Esophagus squamous epithelium (tissue), 5 donors: ENCODE measurements at places on chromosomes 12 and 14. TPM values are rescaled to one million over a fixed set of nuclear protein-coding genes. Genes with fewer than 3 reads are reported as not detected.

DNA sequence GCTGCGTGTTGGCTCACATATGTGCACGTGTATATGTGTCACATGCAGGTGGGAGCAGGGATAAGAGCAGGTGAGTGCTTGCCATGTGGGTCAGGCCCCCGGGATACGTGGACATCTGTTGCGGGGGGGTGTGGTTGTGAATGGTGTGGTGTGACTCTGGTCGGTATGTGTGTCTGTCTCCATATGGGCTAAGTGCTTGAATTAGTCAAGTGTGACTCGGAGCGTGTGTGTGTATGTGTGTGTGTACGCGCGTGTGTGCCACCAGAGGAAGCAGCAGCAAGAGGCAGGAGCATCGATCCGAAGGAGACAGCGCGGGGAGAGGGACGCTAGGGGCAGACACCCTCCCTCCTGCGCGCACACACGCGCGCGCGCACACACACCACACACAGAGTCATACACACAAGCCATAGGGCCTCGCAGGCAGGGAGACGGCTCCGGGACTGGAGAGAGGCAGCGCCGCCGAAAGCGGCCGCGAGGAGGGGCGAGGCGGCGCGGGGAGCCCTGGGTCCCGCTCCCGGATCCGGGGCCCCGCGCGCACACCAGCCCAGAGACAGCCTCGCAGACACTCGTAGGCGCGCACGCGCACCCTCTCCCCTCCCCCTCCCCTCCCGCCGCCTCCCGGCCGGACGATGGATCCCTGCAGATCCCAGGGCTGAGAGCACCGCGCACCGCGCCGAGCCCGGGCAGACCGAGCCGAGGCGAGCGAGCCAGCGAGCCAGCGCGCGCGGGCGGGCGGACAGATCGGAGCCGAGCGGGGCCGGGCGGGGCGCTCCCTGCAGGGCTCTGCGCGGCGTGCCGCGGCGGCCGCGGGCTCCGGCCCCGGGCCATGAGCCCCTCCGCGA, at the start of gene ASIC1:
ASIC1 (plus strand) TSS at position 597 of the 842 bp plus-strand sequence. CDS start 1,171 bp downstream, outside the sequence.
- peaks cover 18% of the 10 kb centered on the region for H3K4me1 ChIP-seq
- DNase-seq = no peak
- H3K27me3 ChIP-seq = no peaks in the 10 kb centered on the region

DNA sequence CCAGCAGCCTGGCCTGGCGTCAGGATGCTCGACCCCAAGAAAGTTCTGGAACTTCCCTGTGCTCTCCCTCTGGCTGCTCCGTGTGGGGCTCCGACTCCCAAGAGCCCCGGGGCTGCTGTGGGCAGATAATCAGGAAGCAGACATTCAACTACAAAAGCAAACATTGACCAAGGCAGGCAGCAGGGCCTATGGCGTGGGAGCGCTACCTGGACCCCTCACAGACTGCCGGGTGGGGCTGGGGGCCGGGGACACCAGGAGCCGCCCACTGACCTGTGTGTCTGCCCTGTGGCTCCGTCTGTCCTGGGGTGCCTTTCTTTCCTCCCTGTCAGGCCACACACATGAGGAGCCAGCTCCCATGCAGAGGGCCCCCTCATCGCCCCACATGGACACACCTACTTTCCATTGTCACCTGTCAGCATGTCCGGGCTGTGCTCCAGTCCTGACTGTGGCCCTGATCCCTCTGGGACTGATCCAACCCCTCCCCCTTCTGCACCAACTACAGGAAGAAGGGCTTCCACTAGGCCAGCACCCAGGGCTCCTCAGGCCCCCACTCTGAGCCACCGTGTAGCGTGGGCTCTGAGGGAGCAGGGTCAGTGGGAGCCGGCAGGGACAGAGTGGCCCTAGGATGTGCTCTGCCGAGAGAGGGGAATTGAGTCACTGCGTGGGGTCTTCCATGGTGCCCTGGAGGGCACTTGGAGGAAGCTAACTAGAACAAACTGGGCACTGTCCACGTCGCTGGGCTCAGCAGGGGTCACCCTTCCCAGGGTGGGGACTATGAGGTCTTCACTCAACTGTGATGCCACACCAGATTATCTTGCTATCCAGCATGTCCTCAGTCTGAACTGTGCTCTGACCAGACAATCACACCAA, 215.4 kb upstream of the C14orf180 start:
- H3K27me3 ChIP-seq = no peaks in the 10 kb centered on the region
- no peak overlapping the region for H3K27ac ChIP-seq
- no peak overlapping the region for H3K4me3 ChIP-seq
- no peaks in the 10 kb centered on the region for H3K36me3 ChIP-seq

GRCh38 chr14:94390372-94391086, 2.1 kb upstream of the SERPINA1 start:
- H3K36me3 ChIP-seq = no peaks in the 10 kb centered on the region
- peak overlapping the region; percentile 38 for H3K4me3 ChIP-seq
- peak overlapping the region; percentile 25 for H3K27ac ChIP-seq
- peaks cover 10% of the 10 kb centered on the region for H3K4me1 ChIP-seq
- no peak for DNase-seq

GRCh38 chr12:28568118-28568517, 377.9 kb downstream of the CCDC91 start:
- DNase-seq = no peak
- no peak overlapping the region for H3K4me3 ChIP-seq
- no peaks in the 10 kb centered on the region for H3K27me3 ChIP-seq
- peak overlapping the region; percentile 68 for H3K27ac ChIP-seq
- no peaks in the 10 kb centered on the region for H3K36me3 ChIP-seq

DNA sequence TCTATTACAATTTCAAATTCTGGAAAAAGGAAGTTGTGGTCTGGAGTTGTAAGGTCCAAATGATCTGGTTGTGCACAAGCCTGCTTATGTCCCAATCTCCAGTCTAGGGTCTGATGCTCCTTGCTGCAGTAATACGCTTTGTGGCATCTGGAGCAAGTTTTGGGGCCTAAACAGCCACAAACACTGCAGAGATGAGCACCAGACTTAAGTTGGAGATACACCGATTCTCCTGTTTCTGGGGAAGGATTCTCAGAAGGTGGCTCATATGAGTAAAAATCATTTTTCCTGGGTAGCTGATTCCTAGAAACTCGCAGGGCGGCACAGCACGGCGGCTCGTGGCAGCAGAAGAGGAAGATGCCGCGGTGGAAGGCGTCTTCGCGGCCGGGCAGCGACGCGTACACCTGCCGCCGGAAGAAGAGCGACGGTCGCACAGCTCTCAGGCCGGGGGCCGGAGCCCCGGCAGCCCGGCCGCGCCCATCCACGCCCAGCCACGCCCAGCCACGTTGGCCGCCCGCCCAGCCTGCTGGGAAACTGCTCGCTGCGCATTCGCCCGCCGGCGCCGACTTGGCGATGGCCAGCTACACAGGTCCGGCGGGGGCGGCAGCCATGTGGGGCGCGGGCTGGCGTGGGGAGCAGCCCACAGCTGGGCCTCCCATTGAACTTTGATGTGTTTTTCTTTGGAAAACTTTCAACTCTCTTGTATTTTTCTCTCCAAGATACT, 129.0 kb downstream of the ASCL4 start:
- H3K4me3 ChIP-seq = peak overlapping the region; percentile 10
- no peaks in the 10 kb centered on the region for H3K36me3 ChIP-seq
- H3K27me3 ChIP-seq = no peaks in the 10 kb centered on the region
- peaks cover 6% of the 10 kb centered on the region for H3K4me1 ChIP-seq
- DNase-seq = peak; percentile 1

Gene SLC5A8
- total RNA-seq = under 0.01 TPM

Gene PPP1R3E
- 2.8 TPM for total RNA-seq

Gene KRT7
- 40.6 TPM for total RNA-seq

Gene BICDL1
- total RNA-seq = 63.7 TPM

GRCh38 chr14:22781301-22781991, 15.0 kb downstream of the OXA1L start:
- H3K4me1 ChIP-seq = no peaks in the 10 kb centered on the region
- no peak overlapping the region for H3K27ac ChIP-seq
- H3K36me3 ChIP-seq = no peaks in the 10 kb centered on the region
- no peaks in the 10 kb centered on the region for H3K27me3 ChIP-seq

DNA sequence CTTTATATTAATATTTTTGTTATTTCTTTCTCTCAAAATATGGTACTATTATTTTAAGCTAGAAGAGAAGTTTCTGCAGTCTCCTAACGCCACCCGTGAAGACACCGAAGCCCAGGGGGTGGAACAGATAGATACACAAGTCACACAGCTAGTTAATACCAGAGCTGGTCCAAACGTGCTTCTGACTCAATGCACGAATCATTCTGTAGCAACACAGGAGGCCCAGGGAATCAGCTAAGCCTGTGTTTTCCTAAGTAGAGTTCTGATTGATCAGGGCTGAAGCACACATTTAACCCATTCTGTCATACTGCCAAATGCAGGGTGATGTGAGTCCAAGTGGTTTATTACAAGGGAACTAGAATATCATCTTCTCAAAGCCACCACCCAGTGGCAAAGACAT, 116.9 kb upstream of the PWP1 start:
- H3K36me3 ChIP-seq = no peaks in the 10 kb centered on the region
- H3K27ac ChIP-seq = no peak overlapping the region

DNA sequence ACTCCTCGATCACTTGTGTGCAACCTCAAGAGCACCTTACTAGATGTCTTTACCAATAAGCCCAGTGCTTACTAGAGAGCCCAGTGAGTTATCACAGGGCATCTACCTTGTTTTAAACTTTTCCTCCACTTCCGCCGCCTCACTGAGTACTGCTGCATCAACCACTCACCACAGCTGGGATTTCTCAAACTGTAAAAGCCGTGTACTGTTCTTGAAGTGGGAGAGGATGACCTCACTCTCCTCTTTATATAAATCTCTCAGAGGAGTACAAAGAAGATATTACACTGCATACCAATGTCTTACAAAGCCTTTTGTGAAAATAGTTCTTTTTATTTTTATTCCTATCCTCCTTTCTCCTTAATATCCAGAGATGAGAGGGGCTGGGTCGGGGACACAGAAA, 94.1 kb downstream of the PLCZ1 start:
- no peaks in the 10 kb centered on the region for H3K36me3 ChIP-seq
- no peak overlapping the region for H3K4me3 ChIP-seq
- no peak overlapping the region for H3K27ac ChIP-seq
- H3K4me1 ChIP-seq = no peaks in the 10 kb centered on the region
- no peak for DNase-seq
- H3K27me3 ChIP-seq = no peaks in the 10 kb centered on the region

DNA sequence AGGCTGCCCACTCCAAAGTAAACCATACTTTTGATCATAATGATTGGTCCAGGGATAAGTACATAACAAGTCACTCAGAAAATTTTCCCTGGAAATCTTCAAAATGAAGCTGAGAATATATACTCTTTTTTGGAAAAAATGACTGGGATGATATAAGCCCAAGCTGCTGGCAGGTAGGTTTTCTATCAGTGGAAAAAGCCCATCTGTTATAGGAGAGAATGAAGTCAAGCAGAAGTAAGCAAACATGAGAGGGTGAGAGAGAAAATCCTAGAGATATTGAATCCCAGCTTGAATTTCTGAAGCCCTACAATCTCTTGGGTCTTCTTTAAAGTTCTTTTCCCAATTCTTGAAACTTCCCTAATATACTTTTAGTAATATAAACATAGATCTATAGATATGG, 37.3 kb upstream of the ZDHHC17 start:
- no peaks in the 10 kb centered on the region for H3K36me3 ChIP-seq
- no peak overlapping the region for H3K4me3 ChIP-seq
- no peak for DNase-seq

Gene EID3
- total RNA-seq = 17.1 TPM

Gene SIX4
- 0.53 TPM for total RNA-seq

- no peak overlapping the region for H3K4me3 ChIP-seq
- peak overlapping the region; percentile 16 for H3K27ac ChIP-seq
- peaks cover 8% of the 10 kb centered on the region for H3K4me1 ChIP-seq
- no peak for DNase-seq
- H3K36me3 ChIP-seq = no peaks in the 10 kb centered on the region
Measured at GRCh38 chr12:110693731-110694130, 4.8 kb upstream of the HVCN1 start.

- H3K4me1 ChIP-seq = peaks cover 36% of the 10 kb centered on the region
- no peak for DNase-seq
- peak overlapping the region; percentile 29 for H3K27ac ChIP-seq
- H3K4me3 ChIP-seq = no peak overlapping the region
Measured at GRCh38 chr14:96265383-96266095, 9.5 kb downstream of the BDKRB1 start.

- peaks cover 38% of the 10 kb centered on the region for H3K27me3 ChIP-seq
- peaks cover 18% of the 10 kb centered on the region for H3K4me1 ChIP-seq
- H3K4me3 ChIP-seq = peak overlapping the region; percentile 52
- H3K36me3 ChIP-seq = no peaks in the 10 kb centered on the region
Measured at GRCh38 chr12:39144613-39145061, 239.2 kb upstream of the CPNE8 start.
